ENCODE measurements at places on chromosomes 4 and X.

GRCh38 chrX:118286066-118286762 is 59.7 kb upstream of the WDR44 start:
- DNase-seq: peak; percentile 38

GRCh38 chr4:176453079-176453478 is 133.3 kb downstream of the SPCS3 start:
- DNase-seq: no peak

- peak; percentile 6 for DNase-seq
These were observed 164.0 kb downstream of the SH3KBP1 start for GRCh38 chrX:19723427-19723826.

- no peak for DNase-seq
These were observed 8.7 kb downstream of the RHOH start for GRCh38 chr4:40205259-40206198.

DNA sequence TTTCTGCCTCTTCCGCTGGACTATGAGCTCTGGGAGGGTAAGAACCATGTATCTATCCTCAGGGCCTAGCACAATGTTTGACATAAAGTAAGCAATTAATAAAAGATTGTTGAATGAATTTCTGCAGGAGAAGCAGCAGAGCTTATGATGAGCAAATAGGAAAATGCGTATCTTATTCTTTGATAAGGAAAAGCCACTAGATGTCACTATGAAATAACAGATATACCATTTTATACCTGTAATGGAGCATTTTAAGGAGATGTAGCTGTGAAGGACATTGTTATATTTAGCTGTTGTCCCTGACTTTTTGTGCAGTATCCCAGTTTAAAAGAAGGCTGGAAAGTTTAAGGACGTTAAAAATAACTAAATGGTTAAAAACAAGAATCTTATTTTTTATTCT is 147.2 kb upstream of the MBNL3 start:
- no peak for DNase-seq

GRCh38 chrX:97310373-97310772 is 426.7 kb downstream of the RPA4 start:
- DNase-seq: no peak

DNA sequence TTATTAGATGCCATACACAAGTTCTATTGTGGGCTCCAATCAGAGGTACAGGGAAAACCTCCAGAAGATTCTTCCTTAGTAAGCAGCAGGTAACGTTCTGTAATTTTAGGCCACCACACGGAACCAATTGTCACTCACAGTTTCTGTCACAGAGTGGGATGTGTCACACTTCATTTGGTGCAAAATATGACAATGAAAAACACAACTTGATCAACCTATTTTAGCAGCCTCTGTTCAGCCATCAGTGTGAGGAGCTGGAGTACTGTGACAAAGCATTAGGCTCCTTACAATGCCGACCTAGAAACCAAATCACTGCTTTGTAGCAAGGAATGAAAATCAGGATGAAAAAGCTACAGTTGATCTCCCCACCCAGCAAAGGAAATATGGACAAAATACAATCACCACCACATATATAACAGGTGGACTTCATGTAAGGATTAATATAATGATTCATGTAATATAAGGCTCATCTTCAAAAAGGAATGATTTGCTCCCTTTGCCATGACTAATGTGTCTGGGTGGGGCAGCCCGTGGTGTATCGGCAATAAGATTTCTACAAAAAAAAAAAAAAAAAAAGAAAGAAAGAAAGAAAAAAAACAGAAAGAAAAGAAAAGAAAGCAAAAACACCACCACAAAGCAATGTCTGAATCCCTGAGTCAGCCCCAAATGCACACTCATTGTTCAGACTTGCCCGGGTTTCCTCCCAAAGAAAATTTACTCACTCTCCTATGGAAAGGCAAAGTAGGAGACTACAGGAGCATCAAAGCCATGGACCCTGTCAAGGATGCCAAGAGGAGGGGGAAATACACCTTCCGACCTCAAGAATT is 36.0 kb downstream of the SLC9A7 start:
- no peak for DNase-seq

- DNase-seq: no peak
These were observed 22.8 kb downstream of the GPRIN3 start for GRCh38 chr4:89284828-89285227.

- no peak for DNase-seq
These were observed 105.0 kb downstream of the SLC2A9 start for GRCh38 chr4:9916346-9916745.

DNA sequence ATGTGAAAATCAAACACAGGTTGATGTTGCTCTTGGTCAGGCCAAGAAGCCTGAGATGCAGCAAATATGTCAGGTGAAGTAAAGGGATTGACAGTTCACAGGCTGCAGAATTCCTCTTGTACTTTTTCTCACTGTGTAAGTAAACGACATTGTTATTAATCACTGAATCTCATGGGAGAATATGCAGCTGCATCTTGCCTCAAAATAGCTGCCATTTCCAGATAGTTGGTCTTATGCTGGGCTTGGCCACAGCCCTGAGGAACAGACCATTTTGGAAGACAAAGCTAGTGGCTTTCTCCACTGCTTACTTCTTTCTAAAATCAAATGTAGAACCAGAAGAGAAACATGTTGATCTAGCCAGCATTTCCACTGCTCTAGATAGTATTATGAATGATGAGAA is 403.4 kb upstream of the NR3C2 start:
- DNase-seq: no peak

- DNase-seq: no peak
These were observed 12.9 kb upstream of the CENPVL1 start for GRCh38 chrX:51697397-51697796.

DNA sequence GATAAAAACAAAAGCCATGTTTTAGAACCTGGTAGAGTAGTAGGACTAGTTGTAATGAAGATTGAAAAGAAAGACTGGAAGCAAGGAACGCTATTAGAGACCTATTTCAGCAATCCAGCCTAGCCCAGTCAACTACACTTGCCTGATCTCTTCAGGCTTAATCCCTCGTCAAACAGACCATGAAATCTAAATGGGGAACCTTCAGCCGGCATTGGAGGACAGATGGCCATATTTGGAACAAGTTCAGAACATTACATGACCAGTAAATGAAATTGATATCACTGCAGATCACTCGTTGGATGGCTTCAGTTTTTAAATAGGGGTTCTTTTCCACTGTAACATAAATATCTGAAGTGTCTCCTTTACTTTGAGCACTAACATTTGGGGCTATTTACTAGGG is 84.8 kb upstream of the WDR44 start:
- DNase-seq: no peak

GRCh38 chrX:71181558-71181909 is 36.9 kb downstream of the NLGN3 start:
- no peak for DNase-seq

DNA sequence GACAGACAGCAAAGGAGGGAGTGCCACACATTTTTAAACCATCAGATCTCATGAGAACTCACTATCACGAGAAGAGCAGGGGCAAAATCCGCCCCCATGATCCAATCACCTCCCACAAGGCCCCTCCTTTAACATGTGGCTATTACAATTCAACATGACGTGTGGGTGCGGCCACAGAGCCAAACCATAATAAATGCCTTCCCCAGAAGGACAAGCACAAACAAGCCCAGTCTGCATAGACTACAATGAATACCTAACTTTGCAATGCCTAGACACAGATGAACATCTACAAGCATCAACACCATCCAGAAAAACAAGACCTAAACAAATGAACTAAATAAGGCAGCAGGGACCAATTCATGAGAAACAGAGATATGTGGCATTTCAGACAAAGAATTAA is 12.3 kb downstream of the ETDA start:
- DNase-seq: no peak

GRCh38 chr4:534576-535151 is 35.7 kb downstream of the PIGG start:
- DNase-seq: no peak

DNA sequence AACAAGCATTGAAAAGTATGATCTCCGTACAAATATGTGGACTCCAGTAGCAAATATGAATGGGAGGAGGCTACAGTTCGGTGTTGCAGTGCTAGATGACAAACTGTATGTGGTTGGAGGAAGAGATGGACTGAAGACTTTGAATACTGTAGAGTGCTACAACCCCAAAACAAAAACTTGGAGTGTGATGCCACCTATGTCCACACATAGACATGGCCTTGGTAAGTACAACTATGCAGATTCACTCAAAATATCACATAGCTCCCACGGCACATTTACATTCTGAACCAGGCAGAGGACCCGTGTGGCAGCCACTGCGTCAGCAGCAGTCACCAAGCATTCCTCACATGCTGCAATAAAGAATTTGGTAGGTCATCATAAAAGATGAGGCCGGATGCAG is 41.3 kb downstream of the KLHL5 start:
- no peak for DNase-seq

DNA sequence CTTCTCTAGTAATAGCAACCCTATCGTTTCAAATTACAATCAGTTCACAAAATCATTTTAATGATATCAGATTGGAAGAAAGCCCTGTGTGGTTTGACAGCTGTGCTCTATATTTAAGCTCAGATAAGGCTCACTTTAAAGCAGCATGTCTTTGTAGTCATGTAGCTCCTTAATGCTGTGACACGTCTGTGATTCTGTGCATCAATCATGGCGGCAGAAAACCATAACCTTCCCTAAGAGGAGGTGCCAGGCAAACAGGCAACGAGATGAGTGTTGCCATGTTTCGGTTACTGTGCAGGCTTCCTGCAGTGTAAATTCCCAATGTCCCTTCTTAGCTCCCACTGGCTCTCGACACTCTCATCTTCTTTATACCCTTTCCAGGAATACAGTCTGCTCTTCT is 212.7 kb downstream of the GRID2 start:
- no peak for DNase-seq

DNA sequence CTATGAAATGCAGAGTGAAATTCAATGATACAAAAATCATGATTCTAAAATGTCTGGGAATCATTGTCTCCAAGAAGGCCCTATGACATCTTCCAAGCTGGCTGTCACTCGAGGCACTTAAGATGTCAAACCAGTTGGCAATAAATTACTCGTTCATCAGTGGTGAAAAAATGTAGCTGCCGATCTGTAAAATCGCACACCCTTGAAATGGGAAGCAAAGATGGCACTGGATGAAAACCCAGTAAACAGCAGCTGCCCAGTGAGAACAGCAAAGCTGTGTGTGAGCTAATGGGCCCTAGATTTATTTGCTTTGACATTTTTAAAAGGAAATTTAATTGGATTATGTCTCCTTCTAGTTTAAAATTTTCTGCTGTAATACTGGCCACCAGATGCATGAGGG is 181.9 kb upstream of the NDP start:
- no peak for DNase-seq

DNA sequence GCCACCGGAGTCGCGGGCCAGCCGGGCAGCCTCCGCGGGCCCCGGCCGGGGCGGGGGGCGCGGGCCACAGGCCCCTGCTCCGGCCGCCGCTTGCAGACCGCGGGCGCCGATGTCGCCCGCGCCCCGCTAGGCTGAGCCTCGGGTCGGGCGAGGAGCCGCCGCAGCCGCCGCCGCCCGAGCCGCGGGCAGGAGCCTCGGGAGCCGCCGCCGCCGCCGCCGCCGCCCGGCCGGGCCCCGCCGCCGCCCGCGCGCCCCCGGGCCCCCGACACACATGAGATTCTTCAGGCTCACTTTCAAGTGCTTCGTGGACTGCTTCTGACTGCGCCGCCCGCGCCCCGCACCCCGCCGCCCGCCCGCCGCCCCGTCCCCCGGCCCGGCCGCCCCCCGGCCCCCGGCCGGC is 345 bp downstream of the SLC6A8 start:
- no peak for DNase-seq

GRCh38 chr4:91963486-91963885 is 340.3 kb upstream of the GRID2 start:
- DNase-seq: no peak

DNA sequence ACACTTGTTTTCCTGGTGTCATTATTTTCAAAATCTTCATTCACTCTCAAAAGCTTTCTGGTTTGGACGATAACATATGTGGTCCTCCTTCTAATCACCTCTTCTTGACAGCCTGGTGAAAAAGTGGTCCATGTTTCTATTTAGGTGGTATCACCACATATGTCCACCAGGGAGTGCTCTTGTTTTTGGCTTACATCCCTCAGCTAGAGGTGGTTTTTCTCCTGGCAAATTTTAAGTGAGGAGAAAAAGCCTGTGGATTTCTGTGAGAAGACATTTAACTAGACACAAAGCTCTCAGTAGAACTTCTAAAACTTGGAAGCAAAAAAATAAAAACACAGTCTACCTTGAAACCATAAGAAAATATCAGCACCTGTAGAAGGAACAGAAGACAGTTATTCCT is 58.0 kb upstream of the FRMPD4 start:
- DNase-seq: no peak

DNA sequence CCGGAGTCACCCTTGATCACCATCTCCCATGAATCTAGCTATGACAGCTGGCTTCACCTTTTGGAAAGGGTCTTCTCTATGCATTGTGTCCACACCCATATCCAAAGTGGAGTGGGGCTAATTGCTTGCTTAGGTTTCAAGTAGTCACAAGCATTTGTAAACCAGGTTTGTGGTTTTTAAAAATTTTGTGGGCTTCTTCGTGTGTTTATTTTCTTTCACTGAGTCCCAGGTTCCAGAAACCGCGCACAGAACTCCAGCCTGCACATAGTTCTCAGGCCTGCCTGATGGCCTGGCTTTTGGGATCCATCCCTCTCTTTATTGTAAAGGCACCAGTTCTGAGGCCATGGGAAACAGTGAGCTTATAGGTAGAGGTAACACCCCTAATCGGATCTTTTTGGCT is 70.2 kb upstream of the TLR3 start:
- DNase-seq: no peak

DNA sequence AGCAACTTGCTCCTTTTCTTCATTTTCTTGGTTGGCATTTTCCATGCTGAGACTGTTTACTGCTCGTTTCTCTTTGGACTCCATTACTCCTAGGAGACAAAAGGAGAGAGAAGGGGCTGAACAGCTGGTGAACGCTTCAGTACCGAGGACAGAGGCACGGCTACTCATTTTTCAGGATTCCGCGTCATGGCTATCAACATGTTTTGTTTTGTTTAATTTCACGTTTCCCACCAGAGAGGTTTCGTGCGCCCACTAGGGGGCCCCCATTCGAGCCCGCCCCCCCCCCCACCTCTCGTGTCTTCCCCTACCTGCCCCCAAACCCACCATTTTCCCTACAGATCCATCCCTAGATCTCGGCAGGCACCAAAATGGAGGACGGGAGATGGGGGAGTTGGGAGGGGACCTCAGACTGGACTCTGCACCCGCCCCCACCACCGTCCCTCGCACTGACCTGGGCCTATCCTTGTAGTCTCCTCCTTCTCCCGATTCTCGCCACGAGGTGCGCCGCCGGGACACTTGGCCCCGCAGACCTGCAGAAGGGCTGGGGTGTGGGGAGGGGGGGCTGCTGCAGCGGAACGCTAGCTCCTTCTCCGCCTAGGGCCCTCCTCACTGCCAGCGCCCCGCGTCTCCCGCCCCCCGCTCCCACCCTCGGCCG is 653 bp downstream of the BEX1 start:
- no peak for DNase-seq

GRCh38 chrX:150482537-150483206 is 85.7 kb upstream of the MTM1 start:
- peak; percentile 55 for DNase-seq

DNA sequence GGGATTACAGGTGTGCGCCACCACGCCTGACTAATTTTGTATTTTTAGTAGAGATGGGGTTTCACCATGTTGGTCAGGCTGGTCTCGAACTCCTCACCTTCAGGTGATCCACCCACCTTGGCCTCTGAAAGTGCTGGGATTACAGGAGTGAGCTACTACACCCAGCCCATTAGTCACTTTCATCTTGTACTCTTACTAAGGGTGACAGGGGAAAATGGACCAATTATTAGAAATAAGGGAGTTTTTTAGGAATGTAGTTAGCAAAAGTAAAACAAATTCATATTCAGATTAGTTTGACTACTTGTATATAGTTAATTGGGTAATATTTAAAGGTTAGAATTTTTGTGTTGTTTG is 26.1 kb downstream of the SMARCA5 start:
- no peak for DNase-seq

GRCh38 chr4:5751666-5752375 is 40.8 kb downstream of the EVC start:
- no peak for DNase-seq

Measured in kidney glomerular epithelial cell (primary cell).